ENCODE measurements at places on chromosomes 7 and 10.

- DNase-seq, result no peak
These were observed 88.8 kb upstream of the PDE1C start for GRCh38 chr7:32158751-32159745.

GRCh38 chr7:138001529-138002095 lies at the start of gene CREB3L2:
CREB3L2 (minus strand) TSS chr7:138002086; CDS start chr7:138001705, 381 bp downstream.
- DNase-seq, result peak; percentile 53

DNA sequence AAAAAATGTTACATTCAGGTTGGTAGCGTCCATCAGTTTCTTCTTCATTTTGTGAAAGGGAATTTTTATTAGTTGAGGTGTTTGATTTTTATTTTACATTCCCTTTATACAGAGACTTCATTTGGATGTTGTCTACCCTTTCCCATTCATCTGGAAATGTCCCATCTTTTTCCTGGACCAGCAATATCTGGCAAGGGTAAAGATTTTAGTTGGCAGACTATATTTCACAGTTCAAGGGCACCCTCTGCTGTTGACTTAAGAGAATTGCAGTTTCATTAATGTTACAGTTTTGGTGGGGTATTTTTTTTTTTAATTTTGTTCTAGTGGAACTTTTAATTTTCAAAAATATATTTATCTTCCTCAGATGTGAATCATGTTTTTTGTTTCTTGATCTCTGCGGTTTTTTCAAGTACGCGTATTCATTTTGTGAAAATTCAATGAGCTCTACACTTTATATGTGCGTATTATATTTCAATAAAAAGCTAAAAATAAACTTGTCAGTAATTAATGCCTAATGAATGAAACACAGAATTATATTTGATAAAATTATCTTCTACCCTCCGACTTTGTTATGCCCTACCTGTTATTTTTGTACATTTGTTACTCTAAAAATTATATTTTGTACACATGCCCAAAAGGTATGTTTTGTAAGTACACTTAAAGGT lies 97.9 kb upstream of the KLF14 start:
- DNase-seq, result no peak

DNA sequence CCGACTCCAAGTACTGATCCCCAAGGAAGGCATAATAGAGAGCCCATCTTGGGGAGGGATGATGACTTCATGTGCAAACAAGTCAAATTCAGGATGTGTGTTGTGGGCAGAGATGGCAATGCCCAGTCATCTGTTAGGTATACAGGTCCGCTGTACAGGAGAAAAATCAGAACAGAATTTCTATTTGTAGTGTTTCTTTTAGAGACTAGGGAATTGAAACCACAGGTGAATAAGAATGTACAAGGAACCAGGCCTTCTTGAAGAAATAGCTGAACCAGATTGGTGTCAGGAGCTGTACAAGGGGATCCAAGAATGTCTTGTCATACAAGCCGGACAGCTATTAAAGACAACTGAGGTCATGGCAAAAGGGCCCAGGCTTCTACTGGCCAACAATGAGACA lies 147.9 kb downstream of the PFKFB3 start:
- no peak for DNase-seq

DNA sequence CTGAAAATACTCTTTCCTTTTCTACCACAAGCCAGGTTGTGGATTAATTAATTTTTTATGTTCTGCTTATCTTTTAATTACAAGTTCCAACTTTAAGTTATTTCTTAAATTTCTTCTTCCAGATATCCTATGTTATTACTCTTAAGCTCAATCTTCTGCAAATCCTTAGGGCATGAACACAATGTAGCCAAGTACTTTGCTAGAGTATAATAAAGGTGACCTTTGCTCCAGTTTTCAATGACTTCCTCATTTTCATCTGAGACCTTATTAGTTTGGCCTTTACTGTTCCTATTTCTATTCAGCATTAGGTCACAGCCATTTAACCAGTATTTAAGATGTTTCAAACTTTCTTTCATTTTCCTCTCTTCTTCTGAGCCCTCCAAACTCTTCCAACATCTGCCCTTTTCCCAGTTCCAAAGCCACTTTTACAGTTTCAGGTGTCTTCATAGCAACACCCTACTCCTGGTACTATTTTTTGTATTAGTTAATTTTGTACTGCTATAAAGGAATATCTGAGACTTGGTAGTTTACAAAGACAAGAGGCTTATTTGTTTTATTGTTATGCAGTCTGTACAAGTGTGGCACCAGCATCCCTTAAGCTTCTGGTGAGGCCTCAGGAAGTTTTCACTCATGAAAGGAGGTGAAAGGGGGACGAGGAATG lies 886.2 kb upstream of the GHITM start:
- DNase-seq, result no peak

DNA sequence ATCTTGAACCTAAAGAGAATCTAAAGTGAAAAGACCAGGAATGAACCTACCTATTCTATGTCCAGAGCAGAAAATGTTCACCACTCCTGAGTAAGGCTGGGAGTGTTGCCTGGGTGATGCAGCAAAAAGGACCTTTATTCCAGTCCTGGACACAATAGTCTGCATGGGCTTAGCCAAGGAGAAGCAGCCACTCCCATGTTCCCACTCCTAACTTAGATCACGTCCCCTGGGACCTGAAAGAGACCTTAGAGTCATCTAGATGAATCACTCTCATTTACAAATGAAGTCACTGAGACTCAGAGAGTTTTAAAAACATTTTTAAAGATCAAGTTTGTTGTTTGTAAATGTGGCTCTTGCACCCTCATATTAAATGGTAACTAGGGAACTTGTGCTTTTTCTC lies 763.4 kb downstream of the KCNMA1 start:
- DNase-seq, result no peak

DNA sequence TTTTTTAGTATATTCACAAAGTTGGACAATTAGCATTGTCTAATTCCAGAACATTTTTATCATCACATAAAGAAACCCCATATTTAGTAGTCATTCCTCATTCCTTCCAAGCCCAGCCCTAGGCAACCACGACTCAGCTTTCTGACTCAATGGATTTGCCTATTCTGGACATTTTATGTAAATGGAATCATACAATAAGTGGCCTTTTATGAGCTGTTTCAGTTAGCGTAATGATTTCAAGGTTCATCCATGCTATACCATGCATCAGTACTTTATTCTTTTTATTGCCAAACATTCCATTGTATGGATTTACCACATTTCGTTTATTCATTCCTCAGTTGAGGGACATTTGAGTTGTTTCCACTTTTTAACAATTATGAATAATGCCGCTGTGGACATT lies 249.2 kb downstream of the DYNC1I1 start:
- DNase-seq, result no peak

DNA sequence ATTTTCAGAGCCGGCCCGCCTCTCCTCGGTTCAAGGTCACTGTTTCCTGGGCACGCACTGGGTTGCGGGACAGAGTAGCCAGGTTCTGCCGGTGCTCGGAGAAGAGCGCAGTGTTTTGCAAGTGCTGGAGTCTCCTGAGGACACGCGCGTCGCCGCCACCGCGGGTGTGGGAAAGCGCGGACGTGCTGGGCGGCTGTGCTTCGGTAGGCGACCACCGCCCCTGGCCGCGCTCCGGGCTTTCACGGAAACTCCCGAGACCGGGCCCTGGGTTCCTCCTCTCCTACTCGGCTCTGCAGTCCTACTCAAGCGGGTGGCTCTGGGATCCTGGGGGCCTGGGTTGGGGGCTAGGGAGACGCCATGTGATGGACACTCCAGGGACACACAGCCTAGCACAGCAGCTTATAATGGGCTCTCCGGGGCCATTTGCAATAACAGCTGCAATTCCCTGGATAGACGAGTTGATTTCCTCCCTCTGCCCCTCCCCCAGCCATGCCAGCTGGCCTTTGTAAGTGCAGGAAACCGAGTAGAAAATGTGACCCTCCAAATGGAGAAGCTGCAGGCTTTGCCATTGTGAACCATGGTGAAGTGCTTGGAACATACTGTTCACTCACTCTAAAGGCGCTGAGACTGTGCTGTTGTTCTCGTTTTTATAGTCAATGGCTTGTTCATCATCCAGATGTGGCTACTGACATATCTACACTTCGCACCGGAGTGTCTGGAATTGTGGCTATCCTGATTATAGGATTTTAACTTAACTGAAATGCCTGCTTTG lies 2.1 kb downstream of the FRAT1 start:
- no peak for DNase-seq

GRCh38 chr7:69691734-69692133 lies 93.5 kb downstream of the AUTS2 start:
- no peak for DNase-seq

DNA sequence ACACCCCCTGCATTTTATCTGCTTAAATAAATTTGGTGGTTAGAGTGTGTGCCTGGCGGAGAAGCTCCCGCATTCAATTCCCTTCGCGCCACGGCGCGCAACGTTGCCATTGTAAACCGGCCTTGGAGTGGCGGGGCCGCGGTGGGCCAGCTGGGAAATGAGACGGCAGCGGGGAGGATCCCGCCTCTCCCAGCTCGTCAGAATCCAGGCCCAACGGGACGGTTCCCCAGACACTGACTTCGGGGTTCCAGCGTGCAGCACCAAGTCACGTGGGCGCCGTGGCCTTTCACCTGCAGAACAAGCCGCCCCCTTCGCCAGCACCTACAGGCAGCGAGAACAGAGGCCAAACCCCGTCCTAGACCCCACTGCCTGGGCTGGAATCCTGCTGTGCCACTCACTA lies 103.4 kb downstream of the GRID1 start:
- DNase-seq, result no peak
